ENCODE measurements at places on chromosomes 3 and 15.

DNA sequence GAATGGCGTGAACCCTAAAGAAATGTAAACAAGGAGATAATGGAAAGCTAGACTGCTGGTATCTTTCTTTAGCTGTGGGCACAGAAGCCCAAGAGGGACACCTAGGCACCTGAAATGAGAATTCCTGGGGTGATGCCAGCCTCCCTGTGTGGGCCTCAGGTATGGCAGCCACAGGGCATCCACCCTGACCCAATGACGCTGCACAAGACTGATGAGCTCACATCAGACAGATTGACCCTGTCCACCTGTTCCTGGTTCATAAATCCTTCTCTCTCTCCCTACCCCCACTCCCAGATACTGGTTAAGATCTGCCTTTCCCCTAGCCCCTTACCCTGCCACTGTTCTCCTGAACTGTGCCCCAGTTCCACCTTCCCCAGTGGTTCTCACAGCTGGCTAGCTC, 1.5 kb downstream of the GLB1 start:
- DNase-seq: no peak

DNA sequence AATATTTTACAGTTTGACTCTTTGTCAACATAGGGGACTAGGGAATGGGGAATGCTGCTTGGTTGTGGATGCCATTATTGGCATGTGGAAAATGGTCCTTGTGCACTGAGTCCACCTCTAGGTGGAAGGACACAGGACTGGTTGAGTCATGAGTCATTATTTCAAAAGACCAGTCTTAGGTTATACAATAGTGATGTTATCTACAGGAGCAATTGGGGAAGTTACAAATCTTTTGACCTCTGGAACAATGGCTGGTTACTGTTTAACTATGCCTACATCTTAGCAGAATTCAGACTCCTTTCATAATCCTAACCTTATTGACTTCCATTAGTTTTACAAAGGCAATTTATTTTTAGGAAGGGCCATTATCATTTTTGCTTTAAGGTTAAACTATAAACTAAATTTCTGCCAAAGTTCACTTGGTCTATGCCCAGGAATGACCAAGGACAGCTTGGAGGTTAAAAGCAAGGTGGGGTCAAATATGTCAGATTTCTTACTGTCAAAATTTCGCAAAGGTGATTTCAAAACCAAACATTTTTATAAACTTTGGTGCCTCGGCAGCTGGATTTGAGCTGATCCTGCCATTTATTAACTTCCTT, 11.8 kb upstream of the CCR8 start:
- no peak for DNase-seq

DNA sequence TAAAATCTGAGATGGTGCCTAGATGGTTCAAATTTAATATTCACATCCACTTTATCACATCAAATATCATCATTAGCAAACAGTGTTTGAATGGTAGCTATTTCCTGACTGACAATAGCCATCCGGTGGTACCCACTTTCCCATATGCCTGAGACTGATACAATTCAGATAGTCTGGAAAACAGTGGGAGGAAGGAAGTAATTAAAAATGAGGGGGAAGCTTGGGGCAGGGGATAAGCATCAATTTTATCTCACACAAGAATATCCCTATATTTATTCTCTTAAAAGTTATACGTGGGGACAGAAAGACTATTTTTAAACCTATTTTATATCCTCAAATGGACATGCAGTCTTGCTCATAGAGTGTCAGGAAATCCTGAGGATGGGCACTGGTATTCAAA, 122.5 kb upstream of the GAP43 start:
- no peak for DNase-seq

- no peak for DNase-seq
Measured at GRCh38 chr3:15713364-15713763, 84.4 kb downstream of the ANKRD28 start.

DNA sequence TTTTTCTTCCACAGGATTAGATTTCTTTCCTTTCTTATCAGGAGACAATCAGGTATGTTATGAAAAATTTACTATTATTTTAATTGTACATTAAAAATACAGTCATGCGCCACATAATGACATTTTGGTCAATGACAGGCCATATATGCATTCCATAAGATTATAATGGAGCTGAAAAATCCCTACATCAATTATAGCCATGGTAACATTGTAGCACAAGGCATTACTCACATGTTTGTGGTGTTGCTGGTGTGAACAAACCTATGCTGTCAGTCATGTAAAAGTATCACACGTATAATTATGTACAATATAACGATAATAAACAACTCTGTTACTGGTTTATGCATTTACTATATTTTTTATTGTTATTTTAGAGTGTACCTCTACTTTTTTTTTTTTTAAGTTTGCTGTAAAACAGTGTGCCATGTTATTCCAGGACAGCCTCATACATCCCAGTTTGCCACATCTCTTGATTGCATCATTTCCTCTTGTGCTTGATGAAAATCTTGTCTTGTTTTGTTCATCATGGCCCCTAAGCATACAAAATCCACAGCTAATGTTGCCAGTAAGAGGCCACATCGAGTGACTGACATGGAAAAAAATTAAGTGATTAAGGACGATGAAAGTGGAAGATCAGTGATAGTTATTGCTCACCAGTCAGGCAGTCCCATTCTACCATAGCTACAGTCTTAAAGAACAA, 21.4 kb downstream of the CALML4 start:
- DNase-seq: no peak

- no peak for DNase-seq
Measured at GRCh38 chr15:39869858-39870515, 50.1 kb downstream of the GPR176 start.

DNA sequence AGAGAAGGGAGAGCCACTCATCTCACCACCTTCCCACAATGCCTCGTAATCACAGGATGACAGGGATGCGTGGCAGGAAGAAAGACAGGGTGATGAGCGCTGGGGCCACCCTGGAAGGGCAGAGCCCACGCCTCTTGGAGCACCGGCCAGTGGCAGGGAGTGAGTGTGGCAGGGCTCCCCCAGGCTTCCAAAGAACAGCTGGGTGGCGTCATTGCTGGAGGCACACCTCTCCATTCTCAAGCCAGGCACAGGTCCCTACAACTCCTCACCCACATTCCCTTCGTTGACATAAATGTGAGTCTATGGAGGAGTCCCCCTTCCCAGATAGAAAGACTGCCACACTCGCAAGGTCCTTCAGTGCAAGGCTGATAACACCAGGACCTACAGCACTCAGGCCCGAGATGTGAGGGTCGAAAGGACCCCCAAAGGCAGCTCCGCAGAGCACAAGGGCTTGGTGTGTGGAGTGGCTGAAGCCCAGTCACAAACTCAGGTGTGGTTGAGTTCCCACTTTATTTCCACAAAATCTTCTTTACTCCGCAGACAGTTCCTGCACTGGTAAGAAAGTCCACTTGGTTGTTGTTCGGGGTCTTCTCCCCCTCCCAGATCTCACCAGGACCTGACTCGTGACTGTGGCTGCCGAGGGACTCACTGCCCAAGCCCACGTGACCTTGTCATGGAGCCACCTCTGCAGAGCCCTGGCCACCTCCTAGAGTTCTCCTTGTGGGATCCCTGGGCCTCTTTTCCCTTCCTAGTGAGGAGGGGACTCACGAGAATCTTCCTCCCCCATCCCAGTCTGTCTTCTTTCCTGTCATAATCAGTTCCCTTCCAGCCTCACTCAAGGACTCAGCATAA, 22.4 kb upstream of the CORO2B start:
- DNase-seq: no peak

- no peak for DNase-seq
Measured at GRCh38 chr15:51798281-51798680, 31.2 kb upstream of the TMOD3 start.

- DNase-seq: no peak
Measured at GRCh38 chr3:172918568-172919296, 168.2 kb downstream of the ECT2 start.

DNA sequence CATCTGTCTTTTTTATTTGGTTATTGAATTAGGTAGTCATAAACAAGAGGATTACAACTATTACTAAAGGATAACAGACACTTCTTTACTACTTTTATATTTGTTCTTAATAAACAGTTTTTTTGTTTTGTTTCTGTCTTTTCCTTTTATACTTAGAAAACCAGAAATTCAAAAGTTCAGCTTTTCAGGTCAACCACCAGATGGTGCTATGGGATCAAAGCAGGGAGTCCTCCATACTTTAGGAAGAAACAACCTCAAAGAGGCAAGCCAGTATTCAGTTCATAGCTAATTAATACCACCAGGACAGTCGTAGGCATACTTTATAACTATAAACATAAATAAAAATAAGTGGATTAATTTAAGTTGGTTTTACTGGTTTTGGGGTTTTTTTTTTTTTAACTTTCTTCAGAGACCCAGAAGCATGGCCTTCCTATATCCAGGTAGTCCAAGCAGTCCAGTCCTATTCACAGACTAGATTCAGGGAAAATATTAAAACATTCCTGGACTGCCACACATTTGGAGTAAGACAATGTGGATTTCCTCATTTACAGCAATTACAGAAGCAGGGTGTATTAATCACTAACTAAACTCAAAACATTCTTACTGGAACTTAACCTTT, 16.0 kb upstream of the EID1 start:
- DNase-seq: peak; percentile 80

DNA sequence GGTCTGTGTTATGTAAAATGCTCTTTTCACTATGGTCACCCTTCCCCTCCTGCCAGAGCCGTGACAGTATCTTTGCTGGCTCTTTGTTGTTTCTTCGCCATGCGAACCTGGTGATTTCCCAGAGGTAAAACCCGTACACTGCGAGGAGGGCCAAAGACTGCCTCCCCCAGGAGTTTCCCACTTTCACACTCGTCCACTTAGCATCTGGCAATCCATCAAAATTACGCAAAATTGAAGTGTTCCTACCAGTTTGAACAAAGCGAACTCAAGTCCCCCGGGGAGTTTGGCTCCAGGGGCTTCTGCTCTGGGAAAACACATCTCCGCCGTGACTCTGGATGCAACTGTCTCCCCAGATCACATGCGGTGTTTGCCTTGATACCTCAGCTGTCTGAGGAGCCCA, 239.9 kb downstream of the FAM43A start:
- DNase-seq: no peak

DNA sequence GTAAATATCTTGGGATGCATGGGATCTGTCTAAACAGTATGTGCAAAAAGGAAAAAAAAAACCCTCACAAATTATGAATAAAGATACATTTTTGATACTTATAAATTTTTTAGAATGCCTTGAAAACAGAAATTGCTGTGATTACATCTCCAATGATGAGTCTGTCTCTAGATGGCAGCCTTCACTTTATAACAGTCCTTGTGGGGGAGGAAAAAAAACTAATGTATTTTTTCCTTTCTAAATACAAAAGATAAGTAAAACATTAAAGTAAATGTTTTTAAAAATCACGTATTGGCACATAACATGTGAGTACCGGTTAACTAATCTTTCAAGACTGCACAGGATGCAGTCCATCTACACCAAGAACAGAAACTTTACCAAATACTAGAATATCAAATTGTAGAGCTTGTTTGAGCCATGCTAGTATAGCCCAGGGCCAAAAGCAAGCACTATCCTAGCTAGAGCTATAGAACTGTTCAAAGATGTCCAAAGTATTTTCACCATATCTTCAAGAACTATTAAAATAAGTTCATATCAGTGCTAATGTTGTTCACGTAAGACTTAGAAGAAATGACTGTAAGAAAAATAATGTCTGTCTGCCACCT, 206.4 kb downstream of the STAG1 start:
- DNase-seq: no peak

DNA sequence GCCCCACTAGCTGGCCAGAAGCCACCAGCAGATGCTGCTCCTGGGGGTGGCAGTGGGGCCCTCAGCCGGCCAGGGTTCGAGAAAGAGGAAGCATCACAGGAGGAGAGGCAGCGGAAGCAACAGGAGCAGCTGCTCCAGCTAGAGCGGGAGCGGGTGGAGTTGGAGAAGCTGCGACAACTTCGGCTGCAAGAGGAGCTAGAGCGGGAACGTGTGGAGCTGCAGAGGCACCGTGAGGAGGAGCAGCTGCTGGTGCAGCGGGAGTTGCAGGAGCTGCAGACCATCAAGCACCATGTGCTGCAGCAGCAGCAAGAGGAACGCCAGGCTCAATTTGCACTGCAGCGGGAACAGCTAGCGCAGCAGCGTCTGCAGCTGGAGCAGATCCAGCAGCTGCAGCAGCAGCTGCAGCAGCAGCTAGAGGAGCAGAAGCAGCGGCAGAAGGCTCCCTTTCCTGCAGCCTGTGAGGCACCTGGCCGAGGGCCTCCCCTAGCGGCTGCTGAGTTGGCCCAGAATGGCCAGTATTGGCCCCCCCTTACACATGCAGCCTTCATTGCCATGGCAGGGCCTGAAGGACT, 17.5 kb upstream of the APEH start:
- no peak for DNase-seq

DNA sequence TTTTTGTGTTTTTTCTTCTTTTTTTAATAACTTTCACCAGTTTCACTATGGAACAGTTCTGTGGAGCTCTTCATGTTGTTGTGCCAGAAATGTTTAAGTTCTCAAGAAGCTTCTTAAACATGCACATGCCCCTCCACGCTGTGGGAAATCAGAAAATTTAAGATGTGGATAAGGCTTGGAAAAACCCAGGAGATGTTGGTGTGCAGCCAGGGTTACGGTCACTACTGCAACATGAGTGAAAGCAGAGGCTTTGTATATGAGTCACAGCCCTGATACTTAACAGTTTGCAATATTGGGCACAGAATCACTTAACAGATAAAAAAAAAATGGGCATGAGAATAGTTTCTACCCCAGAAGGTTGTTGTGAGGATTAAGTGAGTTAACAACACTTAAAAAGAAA, 399.9 kb downstream of the LRTM1 start:
- no peak for DNase-seq

- DNase-seq: no peak
Measured at GRCh38 chr15:45123397-45123796, 6.3 kb downstream of the DUOXA1 start.
